ENCODE measurements at places on chromosomes 1 and 21.

- DNase-seq, result no peak
Measured at GRCh38 chr1:68321084-68321685, 88.9 kb upstream of the WLS start.

DNA sequence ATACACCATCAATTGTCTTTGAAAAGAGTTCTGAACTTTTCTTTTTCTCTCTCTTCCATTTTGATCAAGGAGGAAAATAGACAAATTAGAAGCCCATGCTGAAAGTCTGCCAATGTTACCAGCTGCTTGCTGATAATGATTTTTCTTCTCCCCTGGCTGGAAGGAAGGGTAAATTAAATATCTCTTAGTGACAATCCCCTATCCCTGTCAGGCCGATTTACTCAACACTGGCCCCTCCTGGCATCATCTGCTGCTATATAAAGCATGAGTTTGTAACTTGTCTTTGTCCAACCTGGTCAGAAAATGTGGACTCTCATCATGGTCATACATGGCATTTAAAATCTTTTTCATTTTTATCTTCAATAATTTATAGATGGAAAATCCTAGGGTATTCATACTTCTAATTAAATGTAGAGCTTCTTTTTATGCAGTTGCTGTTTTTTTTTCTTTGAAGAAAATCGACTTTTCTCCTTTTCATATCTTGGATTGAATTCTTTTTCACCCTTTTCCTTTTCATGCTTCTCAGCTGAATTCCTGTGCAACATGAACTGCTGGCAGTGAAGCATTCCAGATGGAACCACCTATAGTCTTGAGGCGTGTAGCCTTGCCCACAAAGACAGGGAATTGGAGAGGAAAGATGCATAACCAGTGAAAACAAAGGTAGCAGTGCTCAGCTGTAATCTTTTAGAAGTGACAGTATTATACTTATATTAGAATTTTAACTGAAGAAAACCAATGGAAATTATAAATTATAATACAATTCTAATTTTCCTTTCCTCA is 214.7 kb upstream of the PTGFR start:
- DNase-seq, result no peak

DNA sequence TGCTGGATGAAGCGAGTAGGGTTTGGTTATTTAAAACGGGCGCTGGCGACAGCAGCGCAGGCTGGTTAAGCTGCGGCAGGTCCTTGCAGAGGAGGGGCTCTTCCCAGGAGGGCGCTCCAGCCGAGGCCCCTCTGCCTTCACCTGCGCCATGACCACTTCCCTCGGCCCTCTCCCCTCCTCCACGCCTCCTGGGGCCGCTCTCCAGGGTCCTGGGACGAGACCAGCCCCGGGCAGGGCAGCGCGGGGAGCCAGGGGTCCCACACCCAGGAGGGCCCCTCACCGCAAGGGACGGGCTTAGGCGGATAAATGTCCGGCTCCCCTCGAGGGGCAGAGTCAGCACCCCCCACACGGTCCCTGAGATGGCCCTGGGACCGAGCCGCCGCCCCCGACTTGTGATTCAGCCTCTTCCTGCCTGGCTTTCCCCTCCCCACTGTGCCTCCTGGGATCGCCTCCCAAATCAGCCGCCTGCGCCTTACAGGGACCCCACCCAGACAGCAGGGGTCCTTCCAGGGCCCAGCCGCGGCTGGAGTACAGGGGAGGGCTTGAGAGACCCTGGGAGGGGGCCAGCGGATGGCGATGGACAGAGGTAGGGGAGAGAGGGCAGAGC is 380.7 kb downstream of the MATN1 start:
- DNase-seq, result no peak

DNA sequence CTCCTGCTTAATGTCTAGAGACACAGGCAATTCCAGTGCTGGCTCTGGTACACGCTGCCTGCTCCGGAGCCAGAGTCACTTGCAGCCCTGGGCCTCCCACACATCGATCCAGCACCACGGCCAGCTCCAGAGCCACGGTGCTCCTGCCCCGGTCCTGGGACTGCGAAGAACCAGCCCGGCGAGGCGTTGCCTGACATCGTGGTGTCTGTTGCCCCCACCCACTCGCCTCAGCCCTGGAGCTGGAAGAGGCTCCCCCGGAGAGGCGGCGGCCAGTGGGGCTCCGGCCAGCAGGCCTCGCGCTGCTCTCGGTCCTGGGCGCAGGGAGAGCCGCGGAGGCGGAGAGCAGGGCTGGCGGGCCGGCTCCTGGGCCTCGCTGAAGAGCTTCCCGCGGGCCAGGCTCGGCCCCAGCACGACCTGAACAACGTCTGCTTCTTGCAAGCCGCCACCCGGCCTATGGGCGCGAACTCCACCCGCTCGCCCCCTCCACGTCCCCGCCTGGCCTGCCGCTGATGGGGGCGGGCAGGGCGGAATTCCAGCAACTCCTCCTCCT is 364.8 kb downstream of the CEP170 start:
- DNase-seq, result no peak

- DNase-seq, result peak; percentile 15
Measured at GRCh38 chr21:25350056-25350455, 257.2 kb downstream of the MRPL39 start.

Data from activated naive CD4-positive, alpha-beta T cell treated with anti-CD3 and anti-CD28 coated beads, Interleukin-2, amount 50 U/mL, for 16 hours (primary cell).